HCT116 (cell line): ENCODE measurements at places on chromosomes 3 and 15.

DNA sequence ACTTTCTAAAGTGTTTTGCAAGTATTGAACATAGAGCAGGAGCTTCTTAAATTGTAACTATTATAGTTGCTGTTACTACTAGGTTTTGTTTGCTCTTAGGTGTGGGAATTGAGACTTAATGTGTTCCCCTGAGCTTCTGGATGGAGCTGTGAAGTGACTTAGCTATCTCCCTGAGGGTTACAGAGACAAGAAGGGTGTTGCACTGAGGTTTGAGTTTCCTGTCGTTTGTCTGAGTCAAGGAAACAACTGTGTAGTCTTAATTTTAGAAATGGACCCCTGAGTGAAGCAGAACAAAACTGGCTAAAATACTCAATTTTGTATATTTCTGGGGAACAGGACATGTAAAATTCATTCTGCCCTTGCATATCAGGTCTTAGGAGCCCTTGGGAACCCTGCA, 20.4 kb downstream of the TTC21A start:
- DNase-seq: no peak

GRCh38 chr3:95333826-95334225, 1271.0 kb downstream of the NSUN3 start:
- no peak for DNase-seq

DNA sequence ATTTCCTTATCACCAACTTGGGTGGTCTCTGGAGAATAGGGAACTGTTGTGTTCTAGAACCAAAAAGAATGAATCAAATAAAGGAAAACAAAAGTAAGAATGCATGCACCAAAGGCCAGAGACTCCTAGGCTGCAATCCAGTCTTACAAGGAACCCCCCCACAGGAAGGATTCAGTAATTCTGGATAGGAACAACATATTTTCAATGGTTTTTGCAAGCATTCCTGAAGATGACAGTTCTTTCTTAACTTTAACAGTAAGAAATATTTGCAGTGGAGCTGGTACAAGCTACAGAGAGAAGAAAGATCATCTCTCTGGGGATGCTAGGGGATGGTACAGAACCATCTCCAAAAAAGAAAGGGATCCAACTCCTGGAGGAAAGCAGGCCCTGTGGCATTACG, 116.2 kb upstream of the CHRM5 start:
- no peak for DNase-seq

- no peak for DNase-seq
These were observed 20.5 kb downstream of the GPR171 start for GRCh38 chr3:151182349-151183079.

- no peak for DNase-seq
These were observed 849.1 kb downstream of the DIPK2A start for GRCh38 chr3:144820726-144821125.

GRCh38 chr3:123143669-123144411, 57.9 kb upstream of the SEC22A start:
- no peak for DNase-seq

DNA sequence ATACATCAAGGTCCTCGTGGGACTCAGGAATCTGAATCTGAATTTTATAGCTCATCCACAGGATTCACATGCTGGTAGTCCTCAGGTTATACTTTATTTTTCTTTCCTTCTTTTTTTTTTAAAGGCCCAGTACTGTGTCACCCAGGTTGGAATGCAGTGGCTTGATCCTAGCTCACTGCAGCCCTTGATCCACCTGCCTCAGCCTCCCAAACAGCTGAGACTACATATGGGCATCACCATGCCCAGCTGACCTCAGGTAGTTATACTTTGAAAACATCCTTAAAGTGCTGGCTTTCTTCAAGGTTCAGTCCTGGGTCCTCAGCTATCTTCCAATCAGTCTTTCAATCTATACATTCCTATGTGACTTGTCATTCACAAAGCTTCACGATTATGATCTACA, 38.2 kb downstream of the SNX4 start:
- no peak for DNase-seq

- no peak for DNase-seq
These were observed 217.4 kb downstream of the TCF12 start for GRCh38 chr15:57135800-57136199.

DNA sequence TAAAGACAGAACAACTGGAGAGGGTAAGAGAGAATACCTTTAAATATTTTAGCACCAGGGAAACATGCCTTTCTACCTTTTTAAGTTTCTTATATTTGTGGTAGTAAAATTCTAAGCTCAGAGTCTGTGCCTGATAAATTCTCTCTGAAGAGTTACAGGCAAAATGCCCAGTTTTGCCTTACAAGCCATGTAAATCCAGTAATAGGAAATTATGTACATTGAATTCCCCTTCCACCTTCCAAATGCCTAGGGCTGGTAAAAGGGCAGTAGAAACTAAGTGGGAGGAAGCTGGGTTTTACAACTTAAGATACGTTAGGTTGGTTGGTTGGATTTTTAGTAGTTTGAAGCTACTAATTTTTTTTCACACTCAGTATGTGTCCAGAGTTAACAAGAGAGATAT, 43.1 kb upstream of the TP63 start:
- DNase-seq: no peak

DNA sequence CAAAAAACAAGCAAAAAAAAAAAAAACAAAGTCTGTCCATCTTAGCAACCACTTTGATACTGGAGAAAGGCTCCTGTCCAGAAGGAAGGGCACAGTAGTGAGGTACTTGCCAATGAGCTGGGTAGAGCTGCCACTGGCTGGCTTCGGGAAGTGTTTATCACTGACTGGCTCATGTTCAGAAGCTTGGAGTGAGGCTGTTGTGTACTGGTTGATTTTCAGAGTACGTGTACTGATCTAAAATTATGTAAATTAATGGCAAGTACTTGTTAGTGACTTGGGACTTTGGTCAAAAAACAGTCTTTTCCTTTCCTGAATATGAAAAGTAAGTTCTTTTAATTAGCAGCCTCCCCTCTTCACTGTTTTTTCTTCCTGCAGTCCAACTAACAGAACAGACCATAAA, 979 bp upstream of the ZNF621 start:
- no peak for DNase-seq

DNA sequence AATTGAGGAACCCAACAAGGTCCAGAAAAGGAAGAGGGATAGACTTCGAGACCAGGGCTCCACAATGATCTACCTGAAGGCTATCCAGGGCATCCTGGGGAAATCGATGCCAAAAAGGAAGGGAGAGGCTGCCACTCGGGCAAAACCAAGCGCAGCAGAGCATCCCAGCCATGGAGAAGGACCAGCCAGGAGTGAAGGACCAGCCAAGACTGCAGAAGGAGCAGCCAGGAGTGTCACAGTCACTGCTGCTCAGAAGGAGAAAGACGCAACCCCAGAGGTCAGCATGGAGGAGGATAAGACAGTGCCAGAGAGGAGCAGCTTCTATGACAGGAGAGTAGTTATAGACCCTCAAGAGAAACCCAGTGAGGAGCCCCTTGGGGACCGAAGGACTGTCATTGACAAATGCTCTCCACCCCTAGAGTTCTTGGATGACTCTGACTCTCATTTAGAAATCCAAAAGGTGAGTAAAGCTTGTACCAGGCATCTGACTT, 12.0 kb downstream of the TATDN2 start:
- DNase-seq: no peak

GRCh38 chr3:194134231-194134756, 1.7 kb upstream of the HES1 start:
- no peak for DNase-seq
